ENCODE measurements at places on chromosomes 7 and 10.

DNA sequence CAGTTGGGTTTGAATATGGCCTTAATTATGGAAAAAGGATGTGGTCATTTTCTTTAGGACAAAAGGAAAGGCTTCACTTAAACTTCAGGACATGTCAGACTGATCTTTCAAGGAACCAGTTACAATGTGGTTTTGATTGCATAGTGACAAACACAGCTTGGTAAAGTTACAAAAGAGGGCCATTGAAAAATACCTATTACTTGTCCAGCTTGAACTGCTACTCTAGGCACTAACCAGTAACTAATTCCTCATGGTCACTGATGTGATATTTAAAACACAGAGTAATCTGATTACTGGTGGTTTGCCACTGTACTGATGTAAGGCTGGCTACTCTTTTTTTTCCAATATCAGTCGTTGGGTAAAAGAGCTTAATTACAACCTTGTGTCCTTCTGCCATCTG, 22.6 kb downstream of the TES start:
- DNase-seq = no peak

GRCh38 chr10:123966896-123967231, 75.3 kb upstream of the CPXM2 start:
- no peak for DNase-seq

- DNase-seq = no peak
These were observed 13.5 kb downstream of the SLK start for GRCh38 chr10:103980288-103980906.

- DNase-seq = no peak
These were observed 131.2 kb downstream of the ARHGAP22 start for GRCh38 chr10:48473704-48474103.

DNA sequence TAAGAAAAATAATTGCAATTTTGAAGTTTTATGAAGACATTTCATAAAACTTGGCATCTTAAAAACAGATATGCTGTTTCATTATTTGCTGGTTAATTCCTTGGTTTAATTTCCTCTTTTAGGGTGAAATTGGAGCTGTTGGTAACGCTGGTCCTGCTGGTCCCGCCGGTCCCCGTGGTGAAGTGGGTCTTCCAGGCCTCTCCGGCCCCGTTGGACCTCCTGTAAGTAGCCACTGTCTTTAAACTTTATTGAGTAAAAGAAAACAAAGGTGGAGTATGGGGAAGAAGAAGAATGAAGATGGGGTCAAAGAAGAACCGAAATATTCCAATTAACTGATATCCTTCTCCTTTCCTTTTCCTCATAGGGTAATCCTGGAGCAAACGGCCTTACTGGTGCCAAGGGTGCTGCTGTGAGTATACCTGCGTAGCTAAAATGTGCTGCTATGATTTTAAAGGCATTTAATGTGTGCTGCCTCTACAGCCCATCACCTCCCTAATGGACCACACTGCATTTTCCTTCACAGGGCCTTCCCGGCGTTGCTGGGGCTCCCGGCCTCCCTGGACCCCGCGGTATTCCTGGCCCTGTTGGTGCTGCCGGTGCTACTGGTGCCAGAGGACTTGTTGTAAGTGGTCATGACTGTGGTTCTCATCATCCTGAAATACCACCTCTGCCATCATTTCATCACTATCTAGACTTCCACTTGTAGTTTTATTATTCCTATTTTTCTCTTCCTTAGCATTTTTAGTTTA, 14.7 kb downstream of the COL1A2 start:
- no peak for DNase-seq

DNA sequence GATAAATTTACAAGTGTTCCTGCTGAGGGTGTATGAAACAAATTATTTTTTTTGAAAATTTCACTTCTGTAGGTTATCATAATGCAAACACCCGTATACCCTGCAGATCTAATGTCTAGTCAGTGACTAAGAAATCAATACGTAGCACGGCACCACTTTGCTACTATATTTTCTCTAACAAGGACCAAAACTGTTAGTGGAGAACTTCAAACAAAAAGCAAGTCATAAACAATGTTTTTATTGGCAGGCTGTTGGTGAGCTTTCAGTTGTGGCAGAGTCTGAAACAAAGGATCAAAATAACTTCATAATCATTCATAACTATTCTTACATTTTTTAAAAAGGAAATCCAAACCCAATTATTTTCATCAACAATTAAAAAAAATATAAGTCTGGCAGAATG, 11.8 kb downstream of the SEM1 start:
- DNase-seq = no peak

DNA sequence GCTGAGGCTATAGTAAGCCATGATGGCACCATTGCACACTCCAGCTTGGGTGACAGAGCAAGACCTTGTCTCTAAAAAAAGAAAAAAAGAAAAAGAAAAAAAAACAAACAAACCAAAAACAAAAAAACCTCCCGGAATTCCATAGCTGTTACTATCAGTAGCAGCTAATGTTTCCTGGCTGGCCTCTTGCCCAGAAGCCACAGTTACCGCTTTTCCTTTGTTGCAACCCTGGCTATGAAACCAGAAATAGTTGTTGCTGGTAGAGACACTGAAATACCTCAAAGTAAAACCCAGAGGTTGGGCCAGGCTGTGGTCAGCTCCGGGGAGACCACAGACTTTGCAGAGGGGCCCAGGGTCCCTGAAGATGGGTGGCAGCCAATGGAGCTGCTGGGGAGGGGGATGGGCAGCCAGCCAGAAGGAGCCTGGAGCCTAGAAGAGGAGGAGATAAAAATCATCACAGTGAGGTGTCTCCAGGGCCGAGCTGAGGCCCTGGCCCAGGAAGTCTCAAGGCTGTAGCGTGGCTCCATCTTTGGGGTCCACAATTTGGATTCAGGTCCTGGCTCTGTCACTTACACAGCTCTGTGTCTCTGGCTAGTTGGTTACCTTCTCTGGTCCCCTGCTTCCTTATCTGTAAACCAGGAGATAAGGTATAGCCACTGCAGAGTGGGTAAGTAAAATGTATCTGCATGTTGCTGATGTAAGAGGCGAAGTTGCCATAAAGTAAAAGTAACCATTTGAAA, 3.4 kb upstream of the CHST12 start:
- no peak for DNase-seq

- no peak for DNase-seq
These were observed 240.3 kb downstream of the SNX10 start for GRCh38 chr7:26531926-26532325.

- no peak for DNase-seq
These were observed 48.6 kb upstream of the KIF5B start for GRCh38 chr10:32104622-32105509.

- no peak for DNase-seq
These were observed 21.8 kb downstream of the CDK1 start for GRCh38 chr10:60799971-60800650.

DNA sequence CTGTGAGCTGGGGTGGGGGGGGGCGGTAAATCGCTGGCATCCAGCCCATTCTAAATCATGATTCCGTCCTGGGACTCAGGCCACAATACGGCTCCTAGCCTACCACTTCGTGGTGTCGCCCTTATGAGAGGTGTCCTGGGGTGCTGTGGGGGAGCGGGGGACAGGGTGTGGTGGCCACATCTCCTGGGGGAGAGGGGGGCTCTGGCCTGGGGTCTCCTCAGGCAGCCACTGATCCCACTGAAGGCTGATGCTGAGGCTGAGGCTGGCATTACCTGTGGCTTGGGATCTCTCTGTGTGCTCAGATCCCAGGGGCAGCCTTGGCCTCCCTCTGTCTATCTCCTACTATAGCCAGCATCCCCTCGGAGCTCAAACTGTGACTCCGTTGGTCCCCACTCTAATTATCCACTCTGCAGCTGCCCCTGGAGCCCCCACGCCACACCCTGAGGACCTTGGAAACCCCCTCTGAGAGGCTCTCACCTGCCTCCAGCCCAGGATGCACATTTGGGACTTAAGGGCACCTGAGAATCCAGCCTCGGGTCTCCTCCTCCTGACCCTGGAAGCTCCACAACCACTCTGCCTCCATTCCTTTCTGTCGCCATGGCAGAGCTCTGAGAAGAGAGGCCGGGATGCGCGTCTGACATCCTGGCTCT, 249.3 kb upstream of the TCERG1L start:
- DNase-seq = no peak

DNA sequence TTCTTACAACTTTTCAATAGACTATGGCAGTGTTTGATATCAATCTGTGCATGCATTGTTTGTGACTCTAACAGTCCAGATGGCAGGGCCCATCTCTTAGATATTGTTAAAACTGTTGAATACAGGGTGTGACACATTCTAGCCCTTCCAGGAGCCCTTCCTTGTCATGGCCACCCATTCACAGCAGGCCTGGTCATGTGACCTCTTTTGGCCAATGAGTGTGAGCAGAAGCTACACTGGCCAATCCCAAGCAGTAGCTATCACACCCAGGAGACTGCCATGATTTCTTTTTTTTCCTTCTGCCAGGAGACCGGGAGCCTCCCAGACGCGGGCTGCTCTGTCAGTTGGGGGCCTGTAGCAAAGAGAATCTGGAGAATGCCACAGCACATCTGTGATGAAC, 655.4 kb upstream of the MKI67 start:
- DNase-seq = no peak

GRCh38 chr7:83486957-83487356, 162.0 kb downstream of the SEMA3E start:
- DNase-seq = no peak

DNA sequence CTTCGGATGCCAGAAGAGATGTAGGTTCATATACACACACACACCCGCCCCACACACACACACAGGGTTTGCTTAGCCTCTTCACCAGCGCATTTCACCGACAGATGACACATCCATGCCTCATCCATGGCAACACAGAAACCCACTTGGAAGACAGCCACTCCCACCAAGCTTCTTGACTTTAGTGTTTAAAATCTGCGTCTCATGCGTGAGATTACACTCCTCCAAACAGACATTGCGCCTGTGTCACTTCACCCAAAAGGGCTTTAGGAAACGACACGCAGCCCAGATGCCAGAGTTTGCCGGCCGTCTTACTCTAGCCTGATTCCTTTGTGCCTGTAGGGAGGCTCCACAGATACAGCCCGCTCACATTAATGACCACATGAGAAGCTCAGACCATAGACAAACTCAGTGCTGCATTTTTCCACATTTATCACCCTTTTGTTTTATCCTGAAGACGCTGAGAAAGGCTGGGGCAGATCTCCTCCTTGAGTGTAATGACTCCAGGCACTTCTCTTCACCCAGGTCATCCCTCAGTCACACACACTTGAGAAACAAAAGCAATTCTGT, 73.8 kb downstream of the DIP2C start:
- DNase-seq = no peak

- no peak for DNase-seq
These were observed 1167.3 kb upstream of the CELF2 start for GRCh38 chr10:9850415-9850814.

DNA sequence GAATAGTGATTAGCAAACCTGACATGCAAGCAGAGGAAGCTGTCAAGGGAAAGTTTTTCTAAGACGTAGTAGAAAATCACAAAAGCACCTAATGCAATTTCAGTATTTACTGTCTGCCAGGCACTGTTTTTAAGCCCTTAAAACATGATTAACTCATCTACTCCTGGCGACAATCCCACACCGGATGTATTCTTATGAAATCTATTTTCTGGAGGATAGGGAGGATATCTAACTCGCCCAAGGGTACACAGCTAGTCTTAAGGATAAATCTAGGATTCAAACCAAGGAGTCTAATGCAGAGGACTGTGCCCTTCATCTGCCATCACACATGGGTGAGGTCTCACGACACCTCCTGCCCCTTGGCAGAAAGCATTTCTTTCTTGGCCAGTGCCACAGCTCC, 47.8 kb upstream of the FIGNL1 start:
- no peak for DNase-seq

DNA sequence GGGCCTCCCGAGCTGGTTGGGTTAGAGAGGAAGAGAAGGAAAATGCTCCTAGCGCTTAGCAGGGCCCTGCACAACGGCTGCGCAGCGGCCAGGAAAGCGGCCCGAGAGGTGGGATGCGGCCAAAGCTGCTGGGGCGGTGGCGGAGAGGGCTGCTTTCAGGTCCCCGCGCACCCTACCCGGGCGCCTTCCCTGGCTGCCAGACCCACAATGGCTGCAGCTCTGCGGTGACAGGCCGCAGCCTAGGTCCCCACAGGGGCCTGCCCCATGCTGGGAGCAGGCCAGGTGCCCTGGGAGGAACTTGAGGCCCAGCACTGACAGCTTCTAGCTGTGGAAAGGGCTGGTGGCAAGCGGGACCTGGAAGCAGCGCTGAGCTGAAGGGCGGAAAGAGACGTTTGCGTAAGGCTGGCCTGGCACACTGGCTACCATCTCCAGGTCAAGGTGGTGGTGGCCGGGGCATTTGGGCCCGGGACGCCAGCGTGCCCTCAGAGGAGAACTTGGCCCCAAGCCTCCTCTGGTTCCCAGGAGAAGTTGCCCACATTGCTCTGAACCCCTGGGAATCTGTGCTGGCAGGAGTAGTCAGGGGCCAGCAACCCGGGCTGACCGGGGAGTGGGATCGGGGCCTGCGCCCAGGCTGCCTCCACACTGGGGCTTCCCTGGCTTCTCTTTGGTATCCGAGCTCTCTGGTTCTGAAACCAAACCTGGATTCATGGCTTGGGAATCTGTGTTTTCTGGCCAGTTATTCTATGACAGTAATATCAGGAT, 72.9 kb upstream of the ZNF804B start:
- DNase-seq = no peak

DNA sequence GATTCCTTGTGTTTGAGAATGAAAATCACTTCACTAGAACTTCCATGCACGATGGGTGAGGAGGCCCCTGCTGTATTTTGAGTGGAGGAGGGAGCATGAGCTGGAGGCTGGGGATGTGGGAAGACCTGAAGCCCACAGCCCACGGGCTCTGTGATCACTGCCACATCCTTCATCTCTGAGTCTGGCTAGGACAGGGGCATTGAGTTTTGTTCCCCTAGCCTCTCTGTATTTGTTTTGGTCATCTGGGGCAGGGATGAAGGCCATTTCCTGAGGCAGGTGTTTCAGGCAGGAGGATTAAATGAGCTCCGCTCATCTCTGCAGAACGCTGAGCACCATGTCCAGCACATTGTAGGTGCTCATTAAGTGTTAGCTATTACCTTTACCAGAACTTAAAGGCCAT, 293.6 kb downstream of the GLRX3 start:
- DNase-seq = no peak

- no peak for DNase-seq
These were observed 121.9 kb downstream of the RAB11FIP2 start for GRCh38 chr10:117924820-117925219.

DNA sequence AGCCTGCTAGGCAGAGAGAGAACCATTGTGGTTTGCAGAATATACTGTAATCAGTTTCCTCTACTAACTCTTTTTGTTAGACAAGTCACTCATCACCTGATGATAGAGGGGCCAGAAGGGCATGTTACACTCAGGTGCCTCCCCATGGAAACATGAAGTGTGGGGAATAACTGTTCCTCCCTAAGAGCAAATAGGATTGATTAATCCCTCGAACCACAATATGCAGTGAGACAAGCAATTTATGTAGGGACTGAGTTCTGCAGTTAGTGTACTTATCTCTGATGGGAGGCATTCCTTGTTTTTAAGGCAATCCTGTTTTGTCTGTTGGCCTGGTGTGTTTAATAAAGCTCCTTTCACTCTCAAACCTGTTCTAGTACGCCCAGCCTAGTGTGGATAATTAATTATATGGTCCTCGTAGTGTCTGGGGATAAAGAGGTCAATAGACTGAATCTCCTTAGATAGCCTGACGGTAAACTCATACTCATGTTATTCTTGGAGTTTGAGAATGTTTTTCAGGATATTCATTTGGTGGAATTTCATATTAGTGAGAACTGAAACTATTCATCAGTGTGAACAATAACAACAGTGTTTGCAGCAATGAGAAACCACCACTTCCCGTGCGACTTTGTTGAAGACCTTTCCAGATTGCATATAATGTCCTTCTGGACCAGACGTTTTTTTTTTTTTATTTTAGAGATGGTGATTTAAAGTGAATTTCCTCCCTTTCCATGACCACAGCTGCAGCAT, 344.8 kb upstream of the FZD8 start:
- DNase-seq = no peak

All from neuronal stem cell (in vitro differentiated cells).